Fibroblast of the conjunctiva (primary cell): ENCODE measurements at places on chromosomes 3 and 15.

DNA sequence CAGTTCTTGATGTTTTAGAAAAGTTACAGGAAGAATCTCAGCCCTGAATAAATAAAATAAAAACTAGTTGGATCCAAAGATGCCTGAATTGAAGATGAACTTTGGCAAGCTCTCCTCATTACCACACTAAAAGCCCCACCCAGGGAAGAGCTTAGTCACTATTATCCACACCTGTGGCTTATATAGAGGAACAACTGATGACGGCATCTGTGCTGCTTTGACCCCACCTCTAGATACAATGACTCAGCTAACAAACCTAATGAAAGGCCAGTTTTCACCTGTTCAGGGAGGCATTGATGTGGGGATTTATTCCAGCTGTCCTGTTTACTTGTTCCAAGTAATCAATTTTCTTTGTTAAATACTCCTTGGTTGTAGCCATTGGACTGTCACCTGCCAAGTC lies 604.7 kb upstream of the EPHA6 start:
- DNase-seq = no peak

- no peak for DNase-seq
These were observed 8.6 kb upstream of the SRP14 start for GRCh38 chr15:40047415-40048210.

- DNase-seq = no peak
These were observed 1.7 kb downstream of the KLHL25 start for GRCh38 chr15:85792912-85793590.

- no peak for DNase-seq
These were observed 151.6 kb downstream of the IL5RA start for GRCh38 chr3:2958551-2958950.

GRCh38 chr3:142982038-142982773 lies 18.7 kb upstream of the PAQR9 start:
- no peak for DNase-seq

DNA sequence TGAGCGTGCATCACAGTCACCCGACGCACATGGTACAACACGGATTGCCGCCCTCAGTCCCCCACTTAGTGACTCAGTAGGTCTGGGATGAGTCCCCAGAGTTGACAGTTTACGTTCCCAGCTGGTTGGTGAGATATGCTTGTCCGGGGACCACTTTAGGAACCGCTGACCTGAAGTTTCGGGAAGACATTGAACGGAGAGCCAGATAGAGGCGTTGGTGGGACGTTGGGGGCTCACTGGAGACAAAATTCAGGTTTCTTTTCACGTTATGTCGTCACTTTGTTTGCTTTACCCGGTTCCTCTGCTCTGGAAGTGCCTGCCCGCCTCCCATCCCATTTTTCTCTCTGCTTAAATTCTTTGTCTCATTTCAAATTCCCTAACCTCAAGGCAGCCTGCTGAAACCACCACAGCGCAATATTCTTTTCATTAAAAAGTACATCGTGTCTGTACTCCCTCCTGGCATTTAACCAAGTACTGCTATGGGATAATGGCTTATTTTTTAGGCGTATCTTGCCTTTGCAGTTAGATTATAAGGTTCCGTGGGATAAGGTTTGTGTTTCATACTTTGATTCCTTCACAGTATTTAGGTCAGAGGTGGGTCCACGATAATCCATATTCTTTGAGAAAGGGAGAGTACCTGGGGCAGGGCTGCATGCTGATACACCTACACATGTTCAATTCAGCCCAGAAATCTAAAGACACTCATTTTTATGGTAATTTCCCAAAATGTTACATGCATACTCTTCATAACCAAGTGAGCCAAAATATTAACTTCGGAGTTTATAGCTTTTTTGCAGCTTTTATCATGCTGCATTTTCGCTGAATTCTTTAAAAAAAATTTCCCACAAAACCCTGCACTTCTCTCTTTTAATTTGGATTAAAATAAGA lies 921 bp downstream of the LMLN start:
- no peak for DNase-seq

DNA sequence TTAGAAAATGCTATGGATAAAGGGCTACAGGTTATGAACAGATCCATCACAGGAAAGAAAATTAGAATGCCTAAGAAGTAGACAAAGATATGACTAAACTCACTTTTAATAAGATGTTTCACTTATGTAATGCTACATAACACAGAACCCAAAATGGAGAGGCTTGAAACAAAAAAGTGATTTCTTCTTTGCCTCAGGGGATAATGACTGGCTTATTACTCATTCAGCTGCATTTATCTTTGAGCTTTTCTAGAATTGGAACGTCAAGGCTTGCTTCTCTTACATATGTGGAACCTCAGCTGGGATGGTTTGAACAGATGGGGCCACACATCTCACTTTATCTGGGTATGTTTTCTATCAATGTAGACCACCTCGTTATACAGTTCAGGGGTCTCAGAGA lies 120.6 kb upstream of the EPHA3 start:
- DNase-seq = peak; percentile 20

- peak; percentile 42 for DNase-seq
These were observed 6.4 kb upstream of the ISL2 start for GRCh38 chr15:76330080-76330680.

DNA sequence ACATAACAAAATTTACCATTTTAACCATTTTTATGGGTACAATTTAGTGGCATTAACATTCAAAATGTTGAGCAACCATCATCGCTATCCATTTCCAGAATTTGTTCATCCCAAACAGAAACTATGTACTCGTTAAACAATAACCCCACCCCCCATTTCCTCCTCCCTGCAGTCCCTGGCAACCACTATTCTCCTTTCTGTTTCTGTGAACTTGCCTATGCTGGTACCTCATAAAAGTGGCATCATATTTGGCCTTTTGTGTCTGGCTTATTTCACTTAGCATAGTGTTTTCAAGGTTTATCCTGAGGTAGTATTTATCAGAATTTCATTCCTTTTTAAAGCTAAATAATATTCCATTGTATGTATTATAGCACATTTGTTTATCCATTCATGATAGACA lies 32.4 kb downstream of the C3orf80 start:
- DNase-seq = no peak

GRCh38 chr3:38544926-38545325 lies 48.8 kb downstream of the EXOG start:
- DNase-seq = no peak

DNA sequence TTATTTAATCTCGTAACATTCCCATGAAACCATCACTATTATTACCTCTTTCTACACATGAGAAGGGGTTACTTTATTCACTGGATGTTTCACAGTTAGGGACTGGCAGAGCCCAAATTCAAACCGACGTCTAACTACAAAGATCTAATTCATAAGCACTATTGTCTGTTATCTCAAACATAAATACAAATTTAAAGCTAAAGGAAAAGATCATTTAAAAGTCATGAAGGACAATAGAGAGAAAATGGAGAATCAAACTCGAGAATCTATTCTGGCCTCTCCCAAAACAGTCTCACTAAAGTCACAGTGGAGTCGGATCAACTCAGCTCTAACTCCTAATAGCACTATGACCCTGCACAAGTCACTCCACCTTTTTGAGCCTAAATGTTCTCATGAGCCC lies 287.7 kb downstream of the ZIC4 start:
- DNase-seq = no peak

DNA sequence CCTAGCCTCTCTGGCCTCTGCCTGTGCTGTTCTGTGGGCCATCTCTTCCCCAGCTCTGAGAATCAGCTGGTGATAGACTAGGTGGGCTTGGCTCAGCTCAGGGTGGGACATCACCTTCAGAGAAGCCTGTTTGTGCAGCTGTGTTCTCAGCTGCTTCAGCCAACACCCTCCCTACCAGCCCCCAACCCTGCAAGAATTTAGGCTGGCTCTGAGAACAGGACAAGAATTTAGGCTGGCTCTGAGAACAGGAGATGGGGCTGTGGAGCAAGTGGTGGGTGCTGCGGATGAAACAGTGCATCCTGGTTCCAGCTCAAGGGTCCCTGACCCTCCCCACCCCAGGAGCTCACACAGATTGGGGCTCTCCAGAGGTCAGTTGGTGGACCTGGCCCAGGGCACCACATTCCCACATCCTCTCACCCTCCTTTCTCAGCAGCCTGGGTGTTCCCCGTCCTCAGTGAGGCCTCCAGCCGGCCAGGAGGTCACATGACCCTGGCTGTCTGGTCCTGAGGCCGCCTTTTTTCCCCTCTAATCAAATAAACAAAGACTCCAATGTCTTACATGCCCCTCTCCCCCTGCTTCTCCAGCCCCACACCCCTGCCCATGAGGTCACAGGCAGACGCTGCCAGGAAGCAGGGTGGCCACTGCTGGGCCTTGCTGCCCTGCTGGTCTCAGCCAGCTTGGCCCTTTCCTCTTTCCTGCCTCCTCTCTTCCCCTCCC lies 14.9 kb downstream of the PLEKHO2 start:
- DNase-seq = no peak

- DNase-seq = no peak
These were observed 10.1 kb upstream of the STRIT1 start for GRCh38 chr3:155303540-155304097.

DNA sequence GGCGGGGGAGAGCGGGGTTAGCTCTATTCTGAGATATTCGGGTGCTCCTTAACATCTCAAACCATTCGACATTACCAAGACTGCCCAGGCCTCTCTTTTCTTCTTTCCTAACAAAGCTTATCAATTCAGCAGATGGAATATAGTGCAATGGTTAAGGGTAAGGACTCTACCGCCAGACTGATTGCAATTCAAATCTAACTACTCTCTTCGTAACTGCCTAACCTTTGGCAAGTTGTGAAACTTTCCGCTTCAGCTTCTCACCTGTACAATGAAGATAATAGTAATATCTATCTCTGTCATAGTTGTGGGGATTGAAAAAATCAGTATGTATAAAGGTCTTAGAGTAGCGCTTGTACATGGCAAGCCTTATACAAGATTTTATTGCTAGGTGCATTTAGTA lies 972 bp downstream of the UBA5 start:
- DNase-seq = no peak

GRCh38 chr3:14915636-14916222 lies 31.7 kb upstream of the NR2C2 start:
- no peak for DNase-seq

GRCh38 chr3:11720304-11720898 lies 76.7 kb upstream of the VGLL4 start:
- DNase-seq = peak; percentile 82

DNA sequence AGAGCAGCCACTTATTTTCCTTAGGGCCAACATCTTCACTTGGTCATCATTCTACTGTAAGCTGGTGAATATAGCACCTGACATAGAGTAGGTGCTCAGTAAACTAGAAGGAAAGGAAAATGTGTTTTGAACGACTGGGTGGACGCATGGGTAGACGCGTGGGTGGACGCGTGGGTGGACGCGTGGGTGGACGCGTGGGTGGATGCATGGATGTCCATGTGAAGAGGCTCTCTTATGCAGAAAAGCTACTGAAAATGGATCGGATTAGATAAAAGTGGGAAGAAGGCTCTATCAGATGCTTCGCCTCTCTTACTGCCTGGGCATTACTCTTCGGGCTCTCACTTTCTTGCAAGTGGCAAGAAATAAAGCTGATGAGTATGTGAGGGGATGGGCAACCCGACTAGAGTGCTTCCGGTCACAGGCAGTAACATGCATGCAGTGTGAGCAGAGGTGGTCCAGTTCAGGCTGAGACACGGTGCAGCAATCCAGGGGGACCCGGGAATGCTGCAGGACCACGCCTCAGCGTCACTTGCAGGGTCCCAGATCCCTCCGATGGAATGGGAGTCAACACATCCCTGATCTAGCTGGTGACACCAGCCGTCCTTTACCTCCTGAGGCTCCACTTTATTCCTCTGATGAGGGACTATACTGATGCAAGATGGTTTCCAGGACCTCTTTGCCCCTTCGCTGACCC lies 138.0 kb upstream of the MEF2A start:
- no peak for DNase-seq

DNA sequence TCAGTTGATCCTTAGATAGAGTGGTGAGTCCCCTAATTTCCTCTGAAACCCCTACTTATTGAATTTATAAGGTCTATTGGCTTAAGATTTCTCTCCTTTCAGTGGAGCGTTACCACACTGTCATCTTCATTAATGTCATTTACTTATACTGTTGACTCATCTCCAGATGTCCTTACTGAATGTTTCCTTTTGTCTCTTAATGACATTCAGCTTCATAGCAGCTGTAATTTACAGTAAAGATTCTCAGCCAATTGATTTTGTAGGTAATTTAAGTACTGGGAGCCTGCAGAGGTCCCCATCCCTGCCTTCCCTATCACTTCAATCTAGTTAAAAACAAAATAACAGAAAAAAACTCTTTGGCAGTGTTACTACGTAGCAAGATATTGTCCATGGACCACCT lies 18.8 kb downstream of the STX19 start:
- no peak for DNase-seq

DNA sequence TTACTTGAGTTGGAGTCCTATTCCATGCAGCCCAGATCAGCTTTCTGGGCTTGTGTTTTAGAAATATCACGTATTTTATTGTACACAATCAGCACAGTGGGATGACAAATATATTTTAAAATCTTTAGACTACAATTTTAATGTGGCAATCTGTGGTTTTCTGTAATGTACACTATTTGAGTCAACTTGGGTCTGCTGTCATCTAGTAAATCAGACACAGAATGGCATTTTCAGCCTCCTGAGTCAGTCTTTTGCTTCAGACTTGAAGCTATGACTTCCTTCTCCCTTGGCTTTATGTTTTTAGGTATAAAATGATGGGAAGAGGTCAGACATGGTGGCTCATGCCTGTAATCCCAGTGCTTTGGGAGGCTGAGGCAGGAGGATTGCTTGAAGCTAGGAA lies 232.1 kb downstream of the NECTIN3 start:
- no peak for DNase-seq

DNA sequence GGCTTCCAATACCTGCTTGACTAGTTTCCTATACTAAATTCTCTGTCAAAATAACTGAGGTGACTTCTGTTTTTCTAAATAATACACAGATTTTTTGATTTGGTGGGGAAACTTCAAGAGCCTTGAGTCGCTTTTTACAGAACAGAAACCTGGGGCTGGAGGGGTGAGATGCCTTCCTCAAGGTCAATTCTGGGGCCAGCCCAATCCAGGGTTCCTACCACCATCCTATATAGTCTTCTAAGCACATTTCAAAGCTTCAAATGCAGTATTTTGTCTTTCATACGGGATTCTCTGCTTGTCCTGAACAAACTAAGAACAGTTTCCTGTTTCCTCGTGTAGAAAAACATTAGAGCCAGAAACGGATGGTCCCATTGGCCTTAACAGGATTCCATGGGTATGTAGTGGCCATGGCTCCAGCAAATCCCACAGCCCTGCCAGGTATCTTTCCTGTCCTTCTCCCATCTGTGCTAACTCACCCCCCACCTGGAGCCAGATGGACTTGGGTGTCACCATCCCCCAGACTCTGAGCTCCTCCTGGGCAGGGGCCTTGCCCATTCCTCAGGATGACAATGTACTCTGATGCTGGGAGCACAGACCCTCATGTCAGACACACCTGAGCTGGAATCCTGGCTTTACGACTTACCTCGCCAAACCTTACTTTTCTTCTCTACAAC lies 146.9 kb downstream of the KLF13 start:
- no peak for DNase-seq

DNA sequence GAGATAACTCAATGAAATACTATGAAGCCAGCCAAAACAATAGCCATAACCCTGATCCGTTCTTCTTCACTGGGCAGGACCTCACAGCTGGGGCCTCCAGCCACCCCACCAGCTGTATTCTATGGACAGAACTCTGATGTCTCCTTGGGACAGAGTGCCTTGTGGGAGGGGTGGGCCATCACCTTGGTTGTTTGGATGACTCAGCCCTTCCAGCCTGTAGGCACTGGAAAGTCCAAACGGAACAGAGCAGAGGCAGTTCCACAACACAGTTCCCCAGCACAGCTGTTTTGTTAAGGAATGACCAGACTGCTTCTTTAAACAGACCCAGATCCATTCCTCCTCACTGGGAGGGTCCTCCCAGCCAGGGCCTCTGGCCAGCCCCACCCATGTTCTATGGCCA lies 31.9 kb upstream of the ZBED2 start:
- no peak for DNase-seq
